SW480 (cell line): ENCODE measurements at places on chromosomes 2 and 18.

DNA sequence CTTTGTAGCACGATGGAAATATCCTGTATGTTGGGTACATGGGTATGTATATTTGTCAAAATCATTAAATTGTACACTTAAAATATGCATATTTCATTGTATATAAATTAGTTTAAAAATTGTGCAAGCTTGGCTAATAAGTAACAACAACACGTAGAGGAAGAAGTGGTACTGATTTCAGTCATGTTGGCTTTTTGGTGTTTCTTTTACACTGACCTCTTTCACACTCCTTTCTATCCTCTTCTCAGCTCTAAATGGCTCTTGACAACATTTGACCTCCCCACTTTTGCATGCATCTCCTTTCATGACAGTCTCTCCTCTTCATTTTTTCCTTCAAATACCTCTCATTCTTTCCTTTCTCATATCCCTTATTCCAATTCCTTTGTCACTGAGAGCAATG lies 801.4 kb upstream of the ZEB2 start:
- DNase-seq = no peak

- DNase-seq = no peak
Observed at GRCh38 chr18:74139888-74140287, 7.7 kb downstream of the FBXO15 start.

DNA sequence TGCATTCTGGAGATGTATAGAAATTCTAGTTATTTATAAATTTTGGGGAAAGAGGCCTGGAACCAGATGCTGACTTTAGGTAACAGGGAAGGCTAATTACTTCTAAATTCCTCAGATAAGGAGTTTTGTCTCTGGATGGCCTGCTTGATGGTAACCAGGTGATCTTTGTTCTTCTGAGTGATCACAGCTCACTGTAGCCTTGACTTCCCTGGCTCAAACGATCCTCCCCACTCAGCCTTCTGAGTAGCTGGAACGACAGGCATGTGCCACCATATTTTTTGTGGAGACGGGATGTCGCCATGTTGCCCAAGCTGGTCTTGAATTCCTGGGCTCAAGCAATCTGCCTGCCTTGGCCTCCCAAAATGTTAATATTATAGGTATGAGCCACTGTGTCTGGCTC lies 54.4 kb upstream of the MSH6 start:
- DNase-seq = no peak

- DNase-seq = no peak
Observed at GRCh38 chr2:204732019-204732418, 186.7 kb downstream of the PARD3B start.

GRCh38 chr18:69974365-69974764 lies 26.7 kb upstream of the CD226 start:
- no peak for DNase-seq

GRCh38 chr2:208501206-208501605 lies 94.6 kb downstream of the PTH2R start:
- DNase-seq = peak; percentile 49

- DNase-seq = no peak
Observed at GRCh38 chr18:47883771-47884413, 46.6 kb downstream of the SMAD2 start.

- DNase-seq = no peak
Observed at GRCh38 chr2:153626676-153627075, 148.1 kb upstream of the RPRM start.

- peak; percentile 3 for DNase-seq
Observed at GRCh38 chr2:215664847-215665525, 229.1 kb upstream of the FN1 start.

DNA sequence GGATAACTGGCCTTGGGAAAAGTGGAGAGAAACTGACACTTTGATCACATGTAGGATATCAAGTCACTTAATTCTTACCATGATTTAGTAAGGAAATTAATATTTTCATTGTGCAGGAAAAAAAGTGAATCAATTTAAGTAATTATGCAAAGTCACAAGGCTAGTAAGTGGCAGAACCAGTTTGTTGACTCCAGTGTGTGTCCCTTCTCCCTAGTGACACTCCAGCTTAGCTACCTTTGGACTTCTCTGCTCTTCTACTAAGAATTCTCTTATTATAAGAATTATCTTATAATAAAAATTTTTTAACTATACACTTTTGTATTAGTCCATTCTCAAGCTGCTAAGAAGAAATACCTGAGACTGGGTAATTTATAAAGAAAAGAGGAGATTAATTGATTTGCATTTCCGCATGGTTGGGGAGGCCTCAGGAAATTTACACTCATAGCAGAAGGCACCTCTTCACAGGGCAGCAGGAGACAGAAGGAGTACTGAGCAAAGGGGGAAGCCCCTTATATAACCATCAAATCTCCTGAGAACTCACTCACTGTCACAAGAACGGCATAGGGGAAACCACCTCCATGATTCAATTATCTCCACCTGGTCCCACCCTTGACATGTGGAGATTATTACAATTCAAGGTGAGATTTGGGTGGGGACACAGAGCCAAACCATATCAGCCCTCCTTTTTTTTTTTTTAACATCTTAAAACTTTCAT lies 13.6 kb downstream of the COL4A4 start:
- DNase-seq = no peak

- no peak for DNase-seq
Observed at GRCh38 chr2:202429164-202429980, 53.2 kb downstream of the BMPR2 start.

- DNase-seq = no peak
Observed at GRCh38 chr2:9312591-9312990, 106.0 kb downstream of the ASAP2 start.

DNA sequence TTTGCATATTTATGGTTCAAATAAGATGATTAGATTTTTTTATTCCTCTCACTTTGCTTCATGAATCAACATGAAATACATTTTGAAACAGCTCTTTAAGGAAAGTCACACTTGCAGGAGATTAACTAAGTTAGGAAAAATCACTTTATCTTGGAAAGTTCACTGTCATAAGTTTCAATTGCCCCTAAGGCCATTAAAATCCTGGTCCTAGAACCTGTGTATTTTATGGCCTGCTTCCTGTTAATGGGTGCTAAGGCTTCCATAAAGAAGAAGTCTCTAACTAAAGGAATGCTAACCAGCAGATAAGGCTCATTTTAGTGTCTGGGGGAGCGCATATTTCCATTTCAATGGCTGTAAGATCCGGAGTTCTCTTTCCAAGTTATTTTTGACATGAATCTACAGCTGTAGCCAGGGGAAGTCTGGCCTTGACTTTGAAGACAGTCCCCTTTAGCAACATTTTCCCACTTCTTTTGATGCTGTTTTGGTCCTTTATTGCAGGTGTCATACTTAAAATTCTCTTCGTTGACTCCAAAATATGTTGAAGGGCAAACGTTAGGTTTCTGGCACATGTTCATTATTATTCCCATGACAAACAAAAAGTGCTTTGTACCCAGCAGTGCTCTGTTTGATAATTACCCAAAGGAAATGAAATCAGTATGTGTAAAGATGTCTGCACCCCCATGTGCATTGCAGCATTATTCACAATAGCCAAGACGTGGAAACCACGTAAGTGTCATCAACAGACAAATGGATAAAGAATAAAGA lies 34.4 kb upstream of the SH3BP4 start:
- no peak for DNase-seq

- DNase-seq = no peak
Observed at GRCh38 chr2:240823449-240824336, 3.7 kb upstream of the KIF1A start.

DNA sequence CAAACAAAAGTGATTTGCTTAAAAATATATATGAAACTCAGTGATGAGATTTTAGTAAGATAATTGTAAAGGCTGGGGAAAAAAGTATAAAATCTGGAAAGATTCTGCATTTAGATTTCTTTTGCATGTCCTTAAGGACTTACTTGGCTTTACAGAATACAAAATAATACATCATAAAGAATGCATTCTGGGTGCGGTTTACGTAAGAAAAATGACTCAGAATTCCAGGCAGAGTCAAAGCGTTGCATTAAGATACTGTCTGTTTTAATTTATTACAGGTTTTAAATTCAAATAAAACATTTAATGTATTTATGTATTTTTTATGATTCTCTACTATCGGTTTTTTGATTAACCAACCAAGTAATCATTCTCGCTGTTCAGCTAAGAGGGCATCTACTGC lies 178.0 kb downstream of the SH3BP4 start:
- no peak for DNase-seq

GRCh38 chr2:36564377-36564930 lies 33.5 kb downstream of the FEZ2 start:
- no peak for DNase-seq

GRCh38 chr2:197028230-197028629 lies 101.7 kb upstream of the PGAP1 start:
- peak; percentile 58 for DNase-seq

DNA sequence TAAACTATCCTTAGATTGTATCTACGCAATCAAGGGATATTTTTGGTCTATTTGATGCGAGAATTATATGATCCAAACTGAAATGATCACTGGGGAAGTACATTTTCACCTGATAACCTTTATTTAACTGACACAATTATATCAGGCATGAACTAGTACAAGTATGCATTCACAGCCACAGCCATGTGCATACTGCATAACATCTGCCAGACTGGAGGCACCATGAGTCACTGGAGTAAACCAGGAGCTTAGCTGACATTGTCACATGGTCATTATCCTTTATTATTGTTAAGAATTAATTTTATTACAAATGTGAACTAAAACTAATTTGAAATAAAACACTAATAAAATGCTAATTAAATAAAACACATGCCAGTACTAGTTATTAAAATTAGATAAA lies 1127.1 kb downstream of the DPP10 start:
- no peak for DNase-seq

DNA sequence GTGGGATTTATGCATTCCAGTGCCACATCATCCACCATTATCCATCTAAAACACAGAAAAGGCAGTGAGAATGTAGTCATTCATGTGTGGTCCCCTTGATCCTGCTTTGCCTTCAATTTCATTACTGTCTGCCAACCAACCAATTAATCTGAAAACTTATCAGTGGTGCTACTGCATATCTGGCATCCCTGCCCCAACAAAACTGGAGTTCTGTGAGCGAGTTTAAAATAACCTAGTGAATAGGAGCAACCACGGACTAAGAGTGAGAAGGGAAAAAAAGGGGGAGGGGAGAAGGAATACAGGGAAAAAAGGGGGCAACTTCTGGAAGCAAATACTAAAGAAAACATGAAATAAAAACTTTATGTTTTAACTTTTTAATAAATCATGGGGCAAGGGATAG lies 42.2 kb downstream of the SLC8A1 start:
- no peak for DNase-seq

DNA sequence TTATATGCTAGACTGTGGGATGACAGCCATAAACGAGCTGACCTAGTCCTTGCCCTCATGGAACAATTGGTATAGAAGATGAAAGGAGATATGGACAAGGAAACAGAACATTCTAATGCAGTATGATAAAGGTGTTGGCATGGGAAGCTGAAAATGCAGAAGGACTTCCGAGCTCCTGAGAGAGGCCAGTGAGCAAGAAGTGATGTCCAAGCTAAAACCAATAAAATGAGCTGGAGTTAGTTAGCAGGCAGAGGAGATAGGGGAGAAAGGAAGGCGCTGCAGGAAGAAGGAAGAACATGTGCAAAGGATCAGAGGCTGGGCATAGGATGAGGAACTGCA lies 64.5 kb downstream of the BOD1L2 start:
- no peak for DNase-seq
